ENCODE measurements at places on chromosomes 3 and 15.

DNA sequence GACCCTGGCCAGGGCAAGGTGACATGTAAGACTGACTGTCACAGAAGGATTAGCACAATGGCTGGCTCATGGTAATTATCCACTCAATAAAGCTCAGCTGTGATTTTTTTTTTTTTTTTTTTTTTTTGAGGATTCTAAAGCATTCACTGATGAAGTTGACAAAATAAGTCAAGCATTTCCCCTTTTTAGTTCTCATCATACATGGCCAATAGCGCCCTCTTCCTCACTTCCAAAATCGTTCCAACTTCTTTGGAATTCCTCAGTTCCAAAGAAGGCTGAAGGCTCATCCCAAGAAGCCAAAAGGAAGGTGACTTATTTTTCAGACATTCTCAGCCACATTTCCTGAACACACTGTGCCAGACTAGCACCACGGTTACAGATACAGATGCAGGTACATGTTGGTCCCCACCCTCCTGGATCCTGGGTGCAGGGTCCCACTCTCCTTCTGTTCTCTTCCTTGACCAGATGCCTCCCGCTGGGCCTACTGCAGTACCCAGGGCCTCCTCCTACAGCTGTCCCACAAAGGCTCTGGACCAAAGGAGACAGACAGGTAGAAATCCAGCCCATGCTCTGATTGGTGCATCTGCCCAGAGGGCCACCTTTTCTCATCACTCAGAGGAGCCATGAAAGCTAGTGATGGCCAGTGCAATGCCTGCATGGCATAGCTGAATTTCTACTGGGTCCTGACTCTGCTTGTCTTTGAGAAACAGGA, 202.6 kb downstream of the UACA start:
- DNase-seq: no peak

GRCh38 chr3:143064777-143065176, 54.8 kb upstream of the CHST2 start:
- DNase-seq: no peak

DNA sequence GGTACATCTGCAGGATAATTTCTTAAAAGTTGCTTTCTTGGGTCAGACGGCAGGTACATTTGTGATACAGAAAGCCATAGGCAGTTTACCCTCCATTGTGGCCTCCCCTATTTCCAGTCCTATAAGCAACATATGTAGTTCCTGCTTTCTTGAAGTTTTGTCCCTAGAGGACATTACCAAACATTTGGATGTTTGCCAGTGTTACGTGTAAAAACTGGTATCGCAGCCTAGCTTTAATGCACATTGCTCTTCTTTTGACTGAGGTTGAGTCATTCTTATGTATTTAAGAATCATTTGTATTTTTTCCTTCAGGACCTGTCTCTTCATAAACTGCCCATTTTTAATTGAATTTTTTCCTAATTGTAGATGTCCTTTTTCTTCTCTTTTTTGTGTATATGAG, 114.3 kb downstream of the DIPK2A start:
- no peak for DNase-seq

- DNase-seq: no peak
Observed at GRCh38 chr15:100878648-100879047, 983 bp upstream of the ALDH1A3 start.

DNA sequence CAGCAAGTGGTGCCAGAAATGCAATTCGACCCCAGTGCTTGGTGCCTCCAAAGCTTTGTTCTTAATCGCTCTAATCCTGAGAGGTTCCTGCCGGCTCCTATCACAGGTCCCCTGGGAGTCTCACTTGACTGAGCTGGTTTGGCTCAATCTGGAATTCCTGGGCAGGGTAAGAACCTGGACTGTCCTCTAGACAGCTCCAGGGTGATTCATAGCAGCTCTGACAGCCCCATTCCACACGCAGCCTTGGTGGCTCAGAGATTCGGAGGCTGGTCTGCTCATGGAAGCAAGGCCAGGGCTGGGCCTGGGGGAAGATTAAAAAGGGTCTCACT, 37.9 kb downstream of the MYO5C start:
- DNase-seq: no peak

DNA sequence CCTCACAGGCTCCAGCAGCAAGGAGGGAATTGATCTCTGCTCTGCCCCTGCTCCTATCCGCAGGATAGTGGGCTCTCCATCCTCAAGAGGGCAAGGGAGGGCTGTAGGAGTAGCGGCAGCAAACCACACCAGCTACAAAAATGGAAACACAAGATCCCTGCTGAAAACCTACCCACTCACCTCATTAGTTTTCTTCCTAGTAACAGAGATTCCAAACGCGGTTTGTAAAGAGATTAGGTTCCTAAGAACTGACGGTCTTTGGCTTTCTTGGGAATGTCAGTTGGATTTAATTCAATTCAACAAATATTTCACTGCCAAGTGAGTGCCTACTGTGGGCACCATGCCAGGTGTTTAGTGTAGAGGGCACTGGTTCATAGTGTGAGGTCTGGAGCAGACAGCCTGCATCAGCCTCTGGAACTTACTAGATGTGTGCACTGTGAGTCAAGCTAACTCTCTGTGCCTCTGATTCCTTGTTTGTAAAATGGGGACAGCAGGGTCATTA, 84.7 kb downstream of the MRPL46 start:
- no peak for DNase-seq

DNA sequence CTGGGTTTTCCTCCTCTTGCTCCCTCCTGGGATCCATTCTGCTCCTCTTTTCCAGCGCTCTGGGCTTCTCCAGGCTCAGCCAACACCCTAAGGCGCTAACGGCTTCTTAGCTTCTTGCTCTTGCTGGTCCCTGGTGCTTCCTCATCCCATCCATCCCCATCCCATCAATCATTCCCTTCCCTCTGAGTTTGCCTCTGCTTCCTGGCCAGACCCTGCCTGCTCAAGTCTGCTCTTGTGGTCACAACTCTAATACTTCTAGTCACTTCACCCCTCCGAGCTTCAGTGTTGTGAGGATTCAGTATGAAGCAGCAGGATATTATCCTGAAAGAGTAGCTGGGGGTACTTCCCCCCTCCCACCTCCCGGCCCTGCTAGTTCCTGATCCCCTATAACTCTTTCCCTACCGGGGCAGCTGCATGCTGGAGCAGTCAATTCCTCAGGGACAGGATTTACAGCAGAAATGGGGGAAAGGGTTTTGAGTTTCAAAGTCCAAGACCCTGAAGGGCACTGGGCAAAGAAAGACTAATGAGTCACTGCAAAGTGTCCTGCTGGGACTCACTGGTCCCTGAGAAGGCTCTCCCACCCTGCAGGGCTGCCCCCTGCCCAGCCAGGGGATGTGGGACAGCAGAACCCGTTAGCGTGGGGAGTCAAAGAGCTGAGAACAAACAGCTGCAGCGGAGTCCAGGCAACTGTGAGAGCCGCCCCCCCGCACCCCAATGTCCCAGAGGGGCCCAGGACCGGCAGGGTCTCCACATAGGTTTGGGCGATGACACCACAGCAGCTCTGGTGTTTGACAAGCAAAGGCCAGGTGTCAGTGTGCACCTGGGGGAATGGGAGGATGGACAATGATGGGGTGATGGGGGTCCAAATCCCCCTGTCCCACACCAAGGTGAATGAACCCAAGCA, 2.3 kb upstream of the SYNM start:
- no peak for DNase-seq

GRCh38 chr3:118842147-118842863, 192.3 kb downstream of the IGSF11 start:
- DNase-seq: no peak

- DNase-seq: no peak
Observed at GRCh38 chr3:194856296-194856695, 170.6 kb downstream of the FAM43A start.

GRCh38 chr15:80436511-80437307, 32.5 kb downstream of the ARNT2 start:
- no peak for DNase-seq

- DNase-seq: no peak
Observed at GRCh38 chr3:31573036-31573779, 40.5 kb downstream of the STT3B start.

DNA sequence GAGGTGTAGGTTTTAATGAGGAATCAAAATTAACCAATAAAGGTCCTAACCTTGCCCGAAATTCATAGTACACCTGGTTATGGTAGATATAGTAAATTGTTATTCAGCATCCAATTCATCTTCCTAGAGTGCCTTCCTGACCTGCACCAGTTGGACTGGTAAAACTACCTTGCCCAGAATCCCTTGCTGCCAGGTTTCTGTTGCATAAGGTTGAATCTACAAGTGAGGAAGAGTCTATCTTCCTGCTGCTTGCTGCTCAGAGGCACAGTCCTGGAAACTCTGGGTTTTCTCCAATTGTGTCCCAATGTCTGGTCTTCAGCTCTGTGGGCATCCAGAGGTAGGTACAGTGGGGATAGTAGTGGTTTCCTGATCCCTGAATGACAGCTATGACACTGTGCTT, 17.3 kb downstream of the CCDC54 start:
- no peak for DNase-seq

DNA sequence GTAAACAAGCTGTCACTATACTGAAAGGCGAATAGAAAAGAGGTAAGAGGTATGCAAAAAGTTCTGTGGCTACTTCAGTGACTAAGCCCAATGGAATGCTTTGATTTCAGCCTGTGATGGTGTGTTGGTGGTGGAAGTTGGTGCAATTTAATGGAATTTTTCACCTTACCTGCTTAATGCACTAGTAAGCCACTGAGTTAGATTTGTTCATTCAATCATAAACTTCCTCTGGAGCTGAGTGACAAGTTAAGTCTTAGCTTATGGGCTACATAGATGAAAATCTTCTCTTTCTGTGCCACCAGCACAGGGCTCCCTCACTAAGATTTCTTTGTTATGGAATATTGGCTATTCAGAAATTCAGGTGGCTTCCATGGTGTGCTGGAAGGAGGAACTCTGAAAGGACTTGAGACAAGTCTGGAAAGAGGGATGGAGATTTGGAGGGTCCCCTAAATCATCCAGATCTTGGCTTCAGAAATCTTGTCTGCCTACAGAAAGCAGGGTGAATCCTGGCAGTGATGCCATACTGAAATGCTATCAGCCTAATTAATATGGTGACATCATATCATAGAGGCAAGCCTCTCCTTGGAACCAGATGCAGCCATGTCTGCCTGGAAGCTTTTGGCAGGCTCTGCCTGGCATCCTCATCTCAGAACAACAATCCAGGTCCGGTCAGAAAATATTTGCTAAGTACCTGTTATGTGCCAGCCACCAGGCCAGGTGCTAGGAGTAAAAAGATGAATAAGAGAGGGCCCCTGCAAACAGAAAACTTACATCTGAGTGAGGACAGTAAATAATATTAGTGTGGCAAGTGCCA, 8.1 kb upstream of the GAP43 start:
- no peak for DNase-seq

GRCh38 chr3:181210275-181210674, 220.7 kb upstream of the DNAJC19 start:
- DNase-seq: no peak

- no peak for DNase-seq
Observed at GRCh38 chr3:121736112-121736511, 13.4 kb downstream of the GOLGB1 start.

- no peak for DNase-seq
Observed at GRCh38 chr3:75237477-75237876, 426.7 kb upstream of the FRG2C start.

- no peak for DNase-seq
Observed at GRCh38 chr3:136330900-136331299, 80.8 kb downstream of the PCCB start.

GRCh38 chr3:38376098-38376816, 29.7 kb downstream of the XYLB start:
- no peak for DNase-seq

GRCh38 chr15:29070471-29071231, 184.9 kb downstream of the APBA2 start:
- DNase-seq: peak; percentile 69

- no peak for DNase-seq
Observed at GRCh38 chr15:63600001-63600615, 2.9 kb downstream of the FBXL22 start.

DNA sequence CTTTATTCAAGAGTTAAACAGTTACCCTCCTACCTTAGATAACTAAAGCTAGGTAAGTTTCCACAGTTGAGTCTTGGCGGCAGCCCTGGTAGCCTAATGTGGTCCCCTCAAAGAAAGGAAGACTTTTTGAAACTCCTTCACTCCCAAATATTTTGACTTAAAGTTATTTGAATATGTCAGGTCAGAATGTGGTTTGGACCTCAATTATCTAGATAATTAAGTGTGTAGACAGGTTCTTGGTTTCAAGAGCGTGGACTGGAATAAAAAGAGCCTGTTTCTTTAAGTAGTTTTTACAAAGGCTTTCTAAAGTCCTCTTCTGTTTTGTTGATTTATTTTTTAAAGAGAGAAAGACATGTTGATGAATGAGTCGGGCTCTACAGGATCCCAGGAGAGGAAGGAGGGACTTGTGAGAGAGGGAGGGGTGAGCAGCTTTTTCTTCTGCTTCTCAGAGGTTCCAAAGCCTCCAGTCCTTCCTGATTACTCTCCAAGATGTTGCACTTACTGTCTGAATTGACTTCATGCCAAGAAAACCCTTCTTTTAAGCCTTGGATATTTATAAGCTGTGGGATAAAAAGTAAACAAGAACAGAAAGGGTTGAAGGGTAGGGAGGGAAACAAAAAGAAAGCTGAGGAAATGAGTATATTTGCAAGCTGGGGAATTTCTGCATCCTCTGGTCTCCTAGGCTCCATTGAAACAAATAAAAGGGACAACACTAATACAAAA, 457.4 kb downstream of the IGSF11 start:
- no peak for DNase-seq

- DNase-seq: no peak
Observed at GRCh38 chr3:46209746-46210470, 1.8 kb upstream of the CCR1 start.

DNA sequence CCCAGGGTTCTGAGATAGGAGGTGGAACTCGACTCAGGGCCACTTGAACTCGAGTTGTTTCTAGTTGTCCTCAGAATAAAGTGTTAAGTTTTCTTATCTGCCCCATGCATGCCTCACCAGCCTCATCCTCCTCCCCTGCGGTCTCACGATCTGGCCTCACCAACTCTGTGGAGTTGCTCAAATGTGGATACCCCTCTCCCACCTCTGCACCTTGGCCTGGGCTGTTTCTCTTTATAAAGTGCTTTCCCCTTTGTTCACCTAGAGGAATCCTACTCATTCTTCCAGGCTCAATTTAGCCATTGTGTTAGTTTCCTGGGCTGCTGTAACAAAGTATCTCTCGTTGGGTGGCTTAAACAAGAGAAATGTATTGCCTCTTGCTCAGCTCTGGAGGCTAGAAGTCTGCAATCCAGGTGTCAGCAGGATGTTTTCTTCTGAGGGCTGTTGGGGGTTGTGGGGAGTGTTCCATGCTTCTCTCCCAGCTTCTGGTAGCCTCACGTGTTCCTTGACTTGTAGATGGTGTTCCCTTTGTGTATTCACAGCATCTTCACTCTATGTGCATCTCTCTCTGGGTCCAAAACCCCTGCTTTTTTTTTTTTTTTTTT, 100.7 kb downstream of the MEX3B start:
- DNase-seq: no peak

GRCh38 chr3:178170698-178171535, 365.3 kb upstream of the KCNMB2 start:
- DNase-seq: no peak
